ENCODE measurements at places on chromosomes 7 and 10.

DNA sequence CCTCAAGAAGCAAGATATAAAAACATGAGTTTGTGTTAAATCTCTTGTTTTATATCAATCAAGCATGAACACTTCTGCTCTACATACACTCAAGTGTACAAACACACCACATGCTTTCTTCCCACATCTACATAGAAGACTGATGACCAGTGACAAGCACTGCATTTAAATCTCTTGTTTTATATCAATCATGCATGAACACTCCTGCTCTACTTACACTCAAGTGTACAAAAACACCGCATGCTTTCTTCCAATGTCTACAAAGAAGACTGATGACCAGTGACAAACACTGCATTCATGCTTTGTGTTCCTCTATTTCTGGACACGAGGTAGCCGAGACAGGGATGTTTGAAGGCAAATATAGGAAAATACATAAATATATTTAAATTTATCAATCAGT, 642.0 kb upstream of the PFKP start:
- DNase-seq = no peak

DNA sequence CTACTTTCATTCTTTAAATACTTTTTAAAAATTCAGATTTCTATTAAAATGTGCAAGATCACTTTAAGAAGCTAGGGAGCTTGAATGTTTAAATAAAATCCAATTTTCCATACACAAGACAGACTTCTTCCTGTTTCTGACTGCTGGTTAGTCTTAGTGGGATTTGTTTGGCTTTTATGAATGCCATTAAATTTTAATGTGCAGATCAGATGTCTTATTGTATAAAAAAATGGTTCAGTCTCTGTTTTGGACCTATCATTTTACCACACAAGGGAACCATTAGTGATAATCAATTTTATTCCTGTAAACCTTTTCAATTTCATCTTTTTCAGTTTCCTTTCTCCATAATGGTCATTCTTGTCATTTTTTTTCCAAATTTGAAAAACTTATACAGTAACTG, 63.2 kb downstream of the VCL start:
- no peak for DNase-seq

DNA sequence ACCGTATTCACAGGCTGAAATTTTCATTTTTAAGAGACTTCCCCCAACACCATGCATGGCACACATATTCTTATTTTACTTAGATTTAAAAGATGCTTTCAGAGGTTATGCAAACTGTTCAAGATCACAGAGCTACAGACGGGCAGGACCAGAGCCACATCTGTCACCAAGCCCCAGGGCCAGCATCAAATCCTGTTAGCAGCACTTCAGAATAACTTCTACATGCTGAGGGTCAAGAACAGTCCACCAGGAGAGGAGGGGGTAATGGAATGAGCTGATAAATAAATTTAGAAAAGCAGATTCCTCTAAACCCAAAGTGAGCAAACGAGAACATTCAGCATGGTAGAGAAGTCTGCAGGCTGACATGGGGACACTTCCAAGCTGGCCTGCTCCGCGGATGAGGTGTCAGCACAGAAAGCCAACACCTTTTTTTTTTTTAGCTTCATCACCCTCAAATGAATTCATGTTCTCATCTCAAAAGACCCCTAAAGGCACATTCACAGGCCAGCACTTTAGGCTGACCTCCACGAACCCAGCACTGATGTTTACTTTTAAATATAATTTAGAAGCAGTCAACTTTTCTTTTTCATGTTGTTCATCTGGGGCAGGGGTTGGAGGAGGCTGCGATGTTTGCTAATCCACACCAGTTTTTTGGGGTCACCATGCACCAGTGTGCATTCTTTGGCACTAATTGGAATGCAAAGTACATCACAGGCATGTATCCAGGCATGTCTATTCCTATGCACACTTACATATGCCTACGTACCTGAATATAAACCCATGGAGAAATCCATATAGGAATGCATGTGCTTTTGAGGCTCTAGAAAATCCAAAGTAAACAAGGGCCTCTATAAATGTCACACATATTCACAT, 249.0 kb downstream of the TNS3 start:
- DNase-seq = no peak

GRCh38 chr7:690478-691360, 35.8 kb upstream of the DNAAF5 start:
- DNase-seq = no peak

DNA sequence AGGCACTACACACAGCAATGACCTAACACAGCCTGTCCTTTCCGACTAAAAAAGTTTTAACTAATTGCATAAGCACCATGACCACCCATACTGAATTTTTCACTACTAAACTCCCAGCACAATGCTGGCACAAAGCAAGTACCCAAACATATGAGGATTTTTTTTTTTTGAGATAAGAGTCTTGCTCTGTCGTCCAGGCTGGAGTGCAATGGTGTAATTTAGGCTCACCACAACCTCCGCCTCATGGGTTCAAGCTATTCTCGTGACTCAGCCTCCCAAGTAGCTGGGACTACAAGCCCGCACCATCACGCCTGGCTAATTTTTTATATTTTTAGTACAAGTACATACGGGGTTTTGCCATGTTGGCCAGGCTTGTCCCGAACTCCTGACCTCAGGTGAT, 5.1 kb downstream of the UBE2H start:
- no peak for DNase-seq

- no peak for DNase-seq
Measured at GRCh38 chr7:106693677-106694353, 32.9 kb upstream of the CCDC71L start.

DNA sequence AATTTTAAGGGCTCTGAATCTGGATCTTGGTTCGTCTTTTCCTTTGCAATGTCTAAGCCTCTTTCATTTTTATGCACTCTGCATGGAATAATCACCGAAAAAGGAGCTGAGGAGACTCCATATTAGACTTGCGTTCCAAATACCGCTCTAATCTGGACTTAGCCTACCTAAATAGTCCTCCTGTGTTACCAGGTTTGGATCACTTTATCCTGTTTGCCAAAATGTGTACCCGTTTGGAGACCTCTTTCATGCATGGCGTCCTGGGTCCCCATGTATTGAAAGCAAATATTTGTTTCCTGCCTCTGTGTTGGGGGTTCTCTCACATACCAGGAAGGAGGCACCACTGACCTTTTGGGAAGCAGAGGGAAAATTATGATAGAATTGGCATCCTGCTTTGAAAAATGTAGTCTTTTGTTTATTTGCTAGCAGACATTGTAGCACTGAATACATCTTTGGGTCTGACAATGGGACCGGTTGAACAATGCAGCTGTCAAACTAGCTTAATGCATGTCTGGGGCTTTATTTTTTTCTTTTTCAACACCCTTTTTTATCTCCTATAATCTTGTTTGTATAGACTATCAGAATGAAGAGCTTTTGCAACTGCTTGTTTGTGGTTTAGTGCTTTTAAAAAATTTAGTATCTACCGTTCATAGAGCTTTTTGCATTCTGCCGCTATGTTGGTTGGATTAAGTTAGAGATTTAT, 11.8 kb upstream of the CELF2 start:
- DNase-seq = no peak

DNA sequence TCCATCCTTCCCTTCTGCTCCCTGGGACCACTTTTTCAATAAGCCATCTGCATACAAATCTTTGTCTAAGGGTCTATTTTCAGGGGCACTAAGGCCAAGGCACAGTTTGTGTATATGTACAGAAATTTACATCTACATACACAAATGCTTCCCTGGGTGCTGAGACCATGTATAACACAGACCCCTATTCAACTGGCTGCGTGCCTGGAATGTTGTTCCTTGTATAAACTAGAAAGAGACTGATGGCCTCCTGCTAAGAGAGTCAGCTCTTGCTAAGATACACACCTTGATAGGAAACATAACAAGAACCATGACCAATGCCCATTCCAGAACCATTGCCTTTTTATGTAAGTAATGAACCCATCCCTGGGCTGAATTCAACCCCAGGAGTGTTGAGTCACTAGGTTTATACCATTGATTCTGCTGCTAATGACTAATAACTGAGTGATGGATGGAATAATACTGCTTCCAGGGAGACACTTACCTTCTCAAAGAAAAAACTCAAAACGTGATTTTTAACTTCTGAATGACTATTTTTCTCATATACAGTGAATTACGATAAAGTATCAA, 290.7 kb downstream of the FGFR2 start:
- DNase-seq = no peak

DNA sequence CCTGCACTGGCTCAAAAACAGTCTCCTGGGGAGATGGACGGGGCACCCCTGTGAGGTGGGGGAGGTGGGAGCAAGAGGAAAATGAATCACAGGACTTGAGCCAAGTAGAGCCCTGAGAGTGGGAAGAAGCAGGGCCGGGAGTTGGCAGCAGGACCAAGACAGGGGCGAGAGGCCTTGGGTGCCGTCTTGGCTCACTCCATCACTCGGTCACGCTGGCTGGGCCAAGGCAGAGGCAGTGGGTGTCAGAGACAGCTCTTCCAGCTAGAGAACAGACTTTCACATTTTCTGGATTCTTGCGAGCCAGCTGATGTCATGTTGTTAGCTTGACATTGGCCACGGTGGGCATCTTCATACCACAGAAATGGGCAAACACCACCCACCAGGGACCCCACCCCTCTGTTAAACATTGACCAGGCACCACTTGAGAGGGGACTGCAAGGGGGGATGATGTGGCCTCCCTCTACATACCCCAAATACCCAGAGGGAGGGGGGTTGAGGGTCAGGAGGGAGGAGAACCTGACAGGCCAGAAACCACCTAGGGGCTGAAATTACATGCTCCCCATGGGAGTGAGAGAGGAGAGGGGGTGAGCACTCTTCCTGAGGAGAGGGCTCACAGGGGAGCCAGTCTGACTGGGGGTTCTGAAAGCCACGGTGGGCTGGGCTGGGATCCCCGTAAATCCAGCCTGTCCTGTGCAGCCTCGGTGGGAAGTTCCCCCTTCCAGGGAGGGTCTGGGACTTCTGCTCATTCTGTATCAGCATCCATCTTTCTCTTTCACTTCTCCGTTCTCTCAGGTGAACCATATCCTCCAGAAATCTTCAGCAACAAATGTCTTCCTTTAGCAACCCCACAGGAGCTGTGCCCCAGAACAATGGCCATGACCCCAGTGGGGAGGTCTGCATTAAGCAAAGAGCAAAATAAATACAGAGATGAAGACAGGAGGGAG, 19.6 kb downstream of the CAMK2B start:
- no peak for DNase-seq

DNA sequence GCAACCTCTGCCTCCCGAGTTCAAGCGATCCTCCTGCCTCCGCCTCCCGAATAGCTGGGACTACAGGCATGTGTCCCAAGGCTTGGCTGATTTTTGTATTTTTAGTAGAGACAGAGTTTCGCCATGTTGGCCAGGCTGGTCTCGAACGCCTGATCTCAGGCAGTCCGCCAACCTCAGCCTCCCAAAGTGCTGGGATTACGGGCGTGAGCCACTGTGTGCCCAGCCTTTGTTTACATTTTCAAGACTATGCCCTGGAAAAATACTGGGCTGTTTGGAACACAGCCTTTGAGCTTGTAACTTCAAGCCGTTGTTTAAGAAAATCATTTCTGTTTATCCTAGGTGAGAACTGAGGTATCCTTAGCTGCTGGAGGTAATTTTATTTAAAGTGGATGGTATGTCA, 1.9 kb downstream of the ZKSCAN1 start:
- no peak for DNase-seq

GRCh38 chr7:84393786-84394185, 199.2 kb upstream of the SEMA3A start:
- DNase-seq = no peak

DNA sequence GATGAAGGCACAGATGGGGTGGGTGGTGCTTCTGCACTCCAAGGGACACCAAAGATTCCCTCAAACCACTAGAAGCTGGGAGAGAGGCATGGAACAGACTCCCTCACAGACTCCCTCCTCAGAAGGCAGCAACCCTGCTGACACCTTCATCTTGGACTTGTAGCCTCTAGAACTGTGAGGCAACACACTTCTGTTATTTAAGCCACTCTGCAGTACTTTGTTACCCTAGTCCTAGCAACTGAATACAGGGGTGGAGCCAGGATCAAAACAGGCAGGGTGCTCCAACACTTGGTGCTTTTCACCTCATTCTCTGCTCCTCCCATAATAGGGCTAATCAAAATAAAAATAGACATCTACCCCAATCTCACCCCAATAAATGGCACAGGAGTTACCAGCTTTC, 2.3 kb upstream of the GSTO1 start:
- no peak for DNase-seq

- DNase-seq = no peak
Measured at GRCh38 chr10:109902992-109903947, 20.0 kb downstream of the XPNPEP1 start.

DNA sequence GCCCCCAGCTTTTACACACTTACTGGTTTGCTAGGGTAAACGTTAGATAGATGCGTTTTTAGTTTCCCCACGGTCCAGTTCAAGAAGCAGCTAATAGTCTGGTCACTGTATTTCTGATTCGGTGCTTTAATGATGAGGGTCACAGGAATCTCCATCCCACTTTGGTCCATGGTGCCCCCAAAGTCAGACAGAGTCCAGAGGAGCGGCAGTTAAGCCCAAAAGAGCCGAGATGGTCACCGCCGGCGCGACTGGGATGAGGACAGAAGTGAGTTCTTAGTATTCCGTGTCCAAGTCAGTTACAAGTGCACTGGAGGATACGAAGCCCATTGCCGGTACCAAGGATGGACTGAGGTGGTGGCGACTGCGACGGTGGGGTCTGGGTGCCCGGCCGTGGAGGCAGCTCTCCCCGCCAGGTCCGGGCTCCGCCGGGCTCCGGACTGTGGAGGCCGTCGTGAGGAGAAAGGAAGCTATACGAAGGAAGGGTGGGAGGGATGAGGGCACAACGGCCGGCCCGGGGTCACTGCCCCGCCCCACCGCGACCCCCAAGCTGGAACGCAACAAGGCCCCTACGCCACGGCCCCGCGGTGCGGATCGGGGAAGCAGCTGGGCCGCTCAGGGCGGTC, 663 bp downstream of the HERPUD2 start:
- no peak for DNase-seq

DNA sequence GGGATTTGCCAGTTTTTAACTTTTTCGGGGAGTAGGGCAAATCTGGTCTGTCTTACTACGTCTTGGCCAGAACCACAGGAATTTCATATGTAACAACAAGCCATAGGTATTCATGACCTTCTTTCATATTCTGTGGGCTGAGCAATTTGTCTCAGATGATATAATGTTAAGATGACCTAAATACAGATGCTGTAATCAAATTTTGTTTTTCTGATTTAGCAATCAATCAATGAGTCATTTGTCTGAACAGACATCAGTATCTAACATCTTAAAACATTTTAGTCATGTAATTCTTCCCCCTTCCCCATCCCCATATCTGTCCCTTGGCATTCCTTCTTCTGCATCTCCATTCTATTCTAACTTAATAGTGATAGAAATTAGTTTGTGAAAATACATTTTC, 24.8 kb upstream of the NME8 start:
- DNase-seq = no peak

Measured in non-pigmented ciliary epithelial cell (primary cell).